ENCODE measurements at places on chromosomes 2 and 18. TPM values are rescaled to one million over a fixed set of nuclear protein-coding genes. Genes with fewer than 3 reads are reported as not detected.
A peak's percentile ranks its signal among the peaks of the same experiment; 100 is the strongest.

Gene ERICH2
- 0.93 TPM for total RNA-seq

Gene PARD6G
- 4.2 TPM for total RNA-seq

Gene SNORC
- total RNA-seq: 1.6 TPM

Gene PLCD4
- 1.9 TPM for total RNA-seq

Gene EMX1
- total RNA-seq: not detected

Gene CREB1
- total RNA-seq: 54.4 TPM

Gene TRABD2A
- total RNA-seq: 0.86 TPM

Gene GAL3ST2
- total RNA-seq: not detected

Gene TMEM163
- total RNA-seq: 0.47 TPM

Gene AMMECR1L
- total RNA-seq: 9.9 TPM

Gene INHBB
- 3.8 TPM for total RNA-seq

GRCh38 chr2:127097471-127097765, 9.5 kb downstream of the BIN1 start:
- DNase-seq: no peak

- DNase-seq: no peak
Measured at GRCh38 chr18:44876024-44876423, 195.3 kb downstream of the SETBP1 start.

- peak; percentile 45 for DNase-seq
Measured at GRCh38 chr18:61635901-61636528, 256.8 kb downstream of the RNF152 start.

DNA sequence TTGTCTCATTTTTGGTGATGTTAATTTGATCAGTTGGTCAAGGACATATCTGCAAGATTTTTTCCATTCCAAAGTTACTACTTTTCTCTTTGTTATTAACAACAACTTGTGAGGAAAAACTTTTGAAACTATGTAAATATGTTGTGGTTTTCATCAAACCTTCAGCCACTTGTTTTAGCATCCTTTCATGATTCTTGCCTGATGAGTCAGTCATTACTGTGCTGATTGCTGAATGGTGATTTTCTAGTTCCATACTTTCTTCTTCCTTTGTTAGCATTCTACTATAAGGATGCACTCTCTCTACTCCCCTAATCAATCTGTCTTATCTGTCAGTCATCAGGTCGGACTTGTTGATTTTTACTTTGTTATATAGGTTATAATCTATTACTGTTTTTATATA, 10.9 kb downstream of the TMEM87B start:
- DNase-seq: no peak

- no peak for DNase-seq
Measured at GRCh38 chr2:235543851-235544688, 50.2 kb downstream of the AGAP1 start.

DNA sequence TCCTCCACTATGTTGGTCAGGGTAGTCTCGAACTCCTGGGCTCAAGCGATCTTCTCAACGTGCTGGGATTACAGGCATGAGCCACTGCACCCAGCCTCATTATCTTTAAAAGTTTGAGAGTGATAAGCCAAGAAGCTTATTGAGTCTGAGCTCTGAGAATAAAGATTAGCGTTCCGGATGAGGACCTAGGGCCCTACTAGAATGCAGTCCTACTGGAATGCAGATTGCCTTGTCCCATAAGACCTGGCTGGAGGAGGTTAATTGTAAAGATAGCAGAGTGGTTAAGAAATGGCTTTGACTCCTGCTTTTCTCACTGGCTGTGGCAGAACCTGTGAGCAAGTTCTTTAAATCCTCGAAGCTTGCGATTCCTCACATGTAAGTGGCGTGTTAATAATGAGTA, 4.0 kb downstream of the VWA3B start:
- DNase-seq: no peak

DNA sequence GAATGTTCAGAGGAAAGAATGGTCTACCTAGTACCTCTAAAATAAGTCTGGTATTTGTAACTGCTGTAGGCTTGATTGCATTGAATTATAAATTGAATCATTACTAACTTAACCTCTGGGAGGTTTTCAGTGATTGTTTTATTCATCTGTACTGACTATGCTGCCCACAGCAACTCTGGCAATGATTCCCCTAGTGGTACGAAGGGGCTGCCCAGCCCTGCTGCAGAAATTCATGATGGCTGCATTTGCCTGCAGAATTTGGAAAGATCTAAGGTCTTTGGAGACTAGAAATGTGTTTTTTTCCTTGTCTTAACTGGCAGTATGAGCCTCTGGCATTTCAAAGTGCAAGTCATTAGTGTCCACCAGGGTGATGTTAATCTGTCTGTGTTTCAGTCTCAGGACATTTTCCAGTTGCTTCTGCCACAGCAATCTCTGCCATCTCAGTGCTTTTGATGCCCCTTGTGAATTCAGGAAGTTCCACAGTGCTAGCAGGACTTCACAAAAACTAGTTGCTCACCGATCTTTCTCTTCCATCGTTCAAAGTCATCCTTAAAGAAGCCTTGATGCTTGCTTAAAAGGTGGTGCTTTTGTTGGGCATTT, 13.4 kb upstream of the LRPPRC start:
- DNase-seq: no peak

- no peak for DNase-seq
Measured at GRCh38 chr2:42199626-42200025, 30.5 kb downstream of the EML4 start.

- DNase-seq: peak; percentile 32
Measured at GRCh38 chr2:222319586-222320435, 21.0 kb upstream of the PAX3 start.

GRCh38 chr2:55156984-55157383, 75.1 kb downstream of the CLHC1 start:
- DNase-seq: no peak

DNA sequence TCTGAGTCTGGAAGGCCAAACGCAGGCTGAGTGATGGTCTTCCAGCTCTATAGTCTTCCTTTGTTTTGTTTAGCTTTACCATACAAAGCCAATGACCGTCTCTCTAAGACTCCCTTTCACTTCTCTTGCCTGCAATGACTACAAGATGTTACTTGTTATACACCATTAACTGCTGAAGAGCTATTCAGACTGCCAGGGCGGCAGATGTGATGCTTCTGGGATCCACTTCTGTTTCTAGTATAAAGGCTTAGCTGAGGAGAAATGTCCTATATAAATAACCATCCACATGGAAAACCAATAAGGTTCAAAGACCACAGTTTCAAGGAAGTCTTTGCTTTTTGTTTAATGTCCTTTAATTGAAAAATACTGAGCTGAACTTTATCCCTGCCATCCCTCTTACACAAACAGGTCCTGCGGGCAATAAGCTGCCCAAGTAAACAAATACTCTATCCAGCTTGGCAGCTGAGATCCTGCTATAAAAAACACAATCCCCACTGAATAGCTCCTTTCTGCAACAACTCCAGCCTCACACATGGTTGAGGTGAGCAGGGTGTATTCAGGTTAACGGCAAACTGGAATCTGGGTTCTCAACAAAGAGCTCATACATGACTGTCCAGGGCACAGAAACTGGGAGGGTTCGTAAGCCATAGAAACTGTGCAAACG, 124.6 kb downstream of the VIT start:
- DNase-seq: no peak

DNA sequence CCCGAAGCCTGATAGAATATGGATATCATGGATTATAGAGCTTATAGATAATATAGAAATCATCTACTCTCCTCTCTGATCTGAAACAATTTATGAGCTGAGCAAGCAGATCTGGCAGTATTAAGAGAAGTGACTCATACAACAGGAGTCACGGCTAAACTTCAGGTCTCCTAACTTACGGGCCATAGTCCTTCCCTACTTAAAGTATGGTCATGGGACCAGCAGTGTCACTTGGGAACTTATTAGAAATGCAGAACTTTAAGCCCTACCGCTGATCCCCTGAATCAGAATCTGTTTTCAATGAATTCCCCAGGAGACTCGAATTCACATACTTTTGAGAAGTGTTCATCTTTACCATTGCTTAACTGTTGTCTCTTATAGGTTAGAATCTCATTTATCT, 195.7 kb upstream of the FANCL start:
- DNase-seq: no peak

- no peak for DNase-seq
Measured at GRCh38 chr2:219513787-219514186, 495 bp upstream of the ASIC4 start.

GRCh38 chr18:6728331-6728730, 1.2 kb upstream of the ARHGAP28 start:
- no peak for DNase-seq

DNA sequence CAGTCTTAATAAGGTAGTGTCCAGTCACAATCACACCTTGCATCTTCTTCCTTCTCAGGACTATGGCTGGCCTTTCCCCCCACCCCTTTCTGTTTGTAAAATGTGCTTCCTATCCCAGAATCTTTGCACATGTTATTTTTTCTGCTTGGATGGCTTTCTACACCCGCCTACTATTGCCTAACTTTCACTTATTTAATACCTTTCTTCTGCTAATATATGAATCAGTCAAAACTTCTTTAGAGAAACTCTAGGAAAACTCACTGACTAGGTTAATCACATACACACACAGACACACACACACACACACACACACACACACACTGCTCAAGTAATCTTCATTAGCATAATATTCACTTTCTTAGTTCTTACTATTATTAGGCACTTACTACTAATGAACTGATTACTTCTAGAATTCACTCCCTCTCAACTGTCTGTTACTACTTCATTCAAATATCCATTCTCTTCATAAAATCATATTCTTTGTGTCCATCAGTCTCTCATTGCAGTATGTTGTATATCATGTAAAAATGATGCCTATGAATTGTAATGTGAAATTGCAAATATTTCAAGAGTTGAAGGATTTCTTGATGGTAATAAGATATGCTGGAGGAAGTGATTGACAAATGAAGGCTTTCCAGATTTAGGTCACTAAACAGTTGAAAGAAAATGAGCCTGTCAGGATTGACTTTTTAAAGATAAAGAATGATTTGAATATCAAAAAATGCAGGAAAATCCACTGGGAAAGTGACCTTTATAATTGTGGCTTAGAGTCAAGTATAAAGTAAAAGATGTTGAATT, 51.2 kb downstream of the CLIP4 start:
- no peak for DNase-seq

GRCh38 chr2:225052703-225053102, 10.4 kb upstream of the DOCK10 start:
- DNase-seq: no peak

- no peak for DNase-seq
Measured at GRCh38 chr2:204356151-204356641, 189.1 kb upstream of the PARD3B start.

DNA sequence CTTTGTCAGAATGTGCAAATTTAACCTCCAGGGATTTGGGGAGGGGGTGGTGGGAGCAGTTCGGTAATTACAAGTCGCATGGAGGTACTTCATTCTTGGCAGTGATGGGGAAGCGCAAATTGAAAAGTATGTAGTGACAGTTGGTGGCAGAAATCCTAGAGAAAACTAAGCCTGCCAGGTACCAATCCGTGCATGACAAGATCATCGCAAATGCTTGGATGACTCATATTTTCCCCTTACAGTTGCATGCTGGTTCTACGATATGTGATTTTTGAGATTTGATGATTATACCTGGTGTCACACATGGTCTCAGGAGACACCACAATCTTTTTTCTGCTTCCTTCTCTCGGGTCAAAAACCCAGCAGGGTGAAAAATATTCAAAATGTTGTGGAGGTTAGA, 479.7 kb upstream of the ID2 start:
- DNase-seq: no peak

- DNase-seq: peak; percentile 53
Measured at GRCh38 chr2:176491172-176491904, 222.1 kb downstream of the MTX2 start.

GRCh38 chr2:147937744-147938349, 82.7 kb downstream of the ORC4 start:
- DNase-seq: no peak

- peak; percentile 61 for DNase-seq
Measured at GRCh38 chr2:10222-10875, 36.0 kb downstream of the FAM110C start.

DNA sequence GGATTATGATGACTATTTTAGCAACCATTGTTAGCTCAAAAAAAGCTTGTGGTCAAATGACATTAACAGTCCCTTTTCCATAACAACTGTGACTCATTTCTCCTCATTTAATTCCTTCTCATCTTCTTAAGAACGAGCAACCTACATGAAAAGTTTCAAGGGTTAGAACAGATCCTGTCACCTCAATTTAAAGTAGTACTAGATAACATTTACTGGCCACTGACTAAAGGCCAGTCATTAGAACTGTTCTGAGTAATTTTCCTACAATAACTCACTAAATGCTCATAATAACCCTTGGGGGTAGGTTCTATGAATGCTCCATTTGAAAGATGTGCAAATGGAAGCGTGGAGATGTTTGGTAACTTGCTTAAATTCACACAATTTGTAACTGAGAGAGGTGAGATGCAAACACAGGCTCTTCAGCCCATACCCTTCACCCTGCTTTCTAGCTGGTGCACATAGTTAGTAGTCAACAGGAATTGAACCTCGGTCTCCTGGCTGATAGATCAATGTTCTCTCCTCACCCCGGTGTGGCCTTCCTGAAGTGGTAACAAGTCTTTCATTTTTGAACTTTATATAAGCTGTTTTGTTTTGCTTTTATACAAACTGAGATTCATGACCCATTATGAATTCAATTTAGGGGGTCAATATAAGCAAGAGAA, 212.5 kb downstream of the SETBP1 start:
- DNase-seq: no peak

GRCh38 chr2:10547663-10548376, 99.7 kb upstream of the ODC1 start:
- DNase-seq: no peak

- DNase-seq: no peak
Measured at GRCh38 chr18:48238206-48238605, 171.0 kb downstream of the ZBTB7C start.

DNA sequence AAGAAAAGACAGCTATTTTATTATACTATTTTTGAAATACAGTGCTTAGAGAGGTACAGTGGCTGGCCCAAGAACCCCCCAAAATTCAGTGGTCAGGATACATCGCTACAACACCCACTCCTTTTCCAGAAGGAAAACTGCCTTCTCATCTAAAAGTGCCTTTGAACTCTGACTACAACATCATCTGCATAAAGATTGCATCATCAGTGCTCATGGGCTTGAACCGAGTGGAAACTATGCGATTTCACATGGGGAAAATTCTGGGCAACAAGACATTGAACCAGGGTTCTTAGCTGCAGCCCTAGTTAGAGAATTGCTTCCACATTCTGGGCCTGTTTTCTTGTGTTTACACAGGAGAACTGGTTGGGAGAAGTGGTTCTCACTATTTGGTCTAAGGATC, 294.6 kb upstream of the SLC14A2 start:
- no peak for DNase-seq

DNA sequence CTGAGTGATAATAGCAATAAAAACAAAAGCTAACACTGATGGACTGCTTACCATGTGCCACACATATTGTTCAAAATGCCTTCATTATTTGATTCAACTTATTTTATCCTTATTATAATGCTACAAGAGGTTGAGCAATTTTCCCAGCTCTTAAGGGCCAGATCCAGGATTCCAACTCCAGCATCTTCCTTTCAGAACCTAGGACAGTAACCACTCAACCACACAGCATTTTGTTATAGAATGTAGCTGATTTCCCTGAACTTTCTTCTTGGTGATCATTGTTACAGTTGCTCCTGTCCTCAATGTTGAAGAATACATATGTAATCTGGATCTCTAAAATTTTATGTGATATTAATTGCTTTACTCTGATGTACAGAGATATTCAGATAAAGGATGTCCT, 341.7 kb downstream of the PIK3C3 start:
- no peak for DNase-seq

Data from heart left ventricle (tissue), 16 donors.